Activated T-cell treated with anti-CD3 and anti-CD28 coated beads, Interleukin-2, amount 50 U/mL, for 24 hours (primary cell): ENCODE measurements at places on chromosomes 3 and 15.

DNA sequence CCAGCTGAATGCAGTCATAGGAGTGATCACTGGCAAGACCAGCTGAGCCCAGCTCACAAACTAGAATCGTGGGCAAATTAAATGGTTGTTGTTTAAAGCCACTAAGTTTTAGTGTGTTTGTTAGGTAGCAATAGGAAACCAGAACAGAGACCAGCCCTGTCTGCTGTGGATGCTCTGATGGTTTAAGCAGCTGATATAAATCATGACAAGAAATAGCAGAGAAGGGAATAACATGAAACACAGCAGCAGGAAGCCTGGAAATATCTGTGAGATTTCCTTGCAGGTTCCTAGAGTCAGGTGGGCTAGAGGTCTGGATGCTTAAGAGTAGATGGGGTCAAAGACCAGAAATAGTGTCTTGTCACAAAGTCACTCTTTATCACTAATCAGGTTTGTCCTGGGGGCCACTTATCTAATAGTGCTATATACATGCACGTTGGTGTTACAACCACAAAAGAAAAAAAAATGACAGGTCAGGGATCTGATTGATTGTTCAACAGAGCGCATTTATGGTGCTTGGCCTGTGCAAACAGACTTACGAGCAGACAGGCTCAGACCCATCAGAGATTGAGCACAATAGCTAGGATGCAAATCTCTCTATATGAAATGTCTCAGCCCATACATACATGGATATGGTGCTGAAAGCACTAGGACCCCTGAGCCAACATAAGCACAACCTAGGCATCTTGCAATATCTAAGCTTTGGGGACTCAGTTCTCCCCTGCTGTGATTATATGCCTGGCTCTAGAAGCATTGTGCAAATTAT is 967.7 kb downstream of the AGBL1 start:
- no peak for DNase-seq

DNA sequence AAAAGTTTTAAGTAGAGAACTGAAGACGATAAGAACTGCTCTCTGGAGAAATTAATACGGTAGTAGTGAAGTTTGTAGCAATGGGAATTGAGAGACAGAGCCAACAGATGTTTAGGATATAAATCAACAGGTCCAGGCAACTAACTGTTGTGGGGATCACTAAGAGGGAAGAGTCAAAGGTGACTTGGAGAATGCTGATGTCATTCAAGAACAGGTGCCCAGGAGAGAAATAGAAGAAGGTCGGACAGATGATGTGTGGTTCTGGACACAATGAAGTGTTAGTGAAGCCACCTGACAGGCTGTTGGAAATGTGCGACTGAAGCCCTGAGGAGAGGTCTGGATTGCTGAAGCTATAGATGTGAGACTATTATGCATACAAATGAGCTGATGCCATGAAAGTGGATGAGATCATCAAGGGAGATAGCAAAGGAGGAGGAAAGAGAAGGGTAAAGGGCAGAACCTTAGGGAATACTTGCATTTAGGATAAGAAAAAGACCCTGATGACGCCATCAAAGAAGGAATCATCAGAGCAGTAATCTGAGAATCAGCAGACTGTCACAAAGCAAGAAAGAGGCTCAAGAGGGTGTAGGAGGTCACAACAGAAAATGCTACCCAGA is 183.7 kb downstream of the FRMD5 start:
- DNase-seq: no peak

DNA sequence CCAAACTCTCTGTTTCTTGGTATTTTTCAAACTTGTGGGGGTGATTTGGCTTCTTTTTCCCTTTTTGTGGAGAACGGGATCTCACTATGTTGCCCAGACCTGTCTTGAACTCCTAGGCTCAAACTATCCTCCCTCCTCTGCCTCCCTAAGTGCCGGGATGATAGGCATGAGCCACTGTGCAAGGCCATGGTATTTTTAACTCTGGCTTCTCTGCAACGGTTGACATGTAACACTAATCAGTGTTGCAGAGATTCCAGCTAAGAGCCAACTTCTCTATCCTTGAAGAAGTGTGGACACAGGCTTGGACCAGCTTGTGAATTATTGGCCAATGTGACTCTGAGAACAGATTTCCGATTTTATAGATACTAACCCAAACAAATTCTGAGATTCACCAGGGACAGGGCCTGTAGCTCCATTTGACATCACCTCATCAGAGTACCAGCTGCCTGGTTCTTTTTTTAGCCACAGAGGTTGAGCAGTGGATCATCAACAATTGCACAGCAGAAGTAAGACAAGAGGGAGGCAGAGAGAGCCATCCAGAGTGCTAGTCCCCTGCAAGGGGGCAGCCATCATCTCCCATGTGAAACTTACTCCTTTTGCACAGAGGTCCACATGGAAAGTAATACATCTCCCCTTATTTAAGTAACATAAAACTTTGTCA is 98.1 kb upstream of the SYNPR start:
- no peak for DNase-seq

GRCh38 chr15:31236184-31237042 is 90.2 kb upstream of the KLF13 start:
- DNase-seq: no peak

DNA sequence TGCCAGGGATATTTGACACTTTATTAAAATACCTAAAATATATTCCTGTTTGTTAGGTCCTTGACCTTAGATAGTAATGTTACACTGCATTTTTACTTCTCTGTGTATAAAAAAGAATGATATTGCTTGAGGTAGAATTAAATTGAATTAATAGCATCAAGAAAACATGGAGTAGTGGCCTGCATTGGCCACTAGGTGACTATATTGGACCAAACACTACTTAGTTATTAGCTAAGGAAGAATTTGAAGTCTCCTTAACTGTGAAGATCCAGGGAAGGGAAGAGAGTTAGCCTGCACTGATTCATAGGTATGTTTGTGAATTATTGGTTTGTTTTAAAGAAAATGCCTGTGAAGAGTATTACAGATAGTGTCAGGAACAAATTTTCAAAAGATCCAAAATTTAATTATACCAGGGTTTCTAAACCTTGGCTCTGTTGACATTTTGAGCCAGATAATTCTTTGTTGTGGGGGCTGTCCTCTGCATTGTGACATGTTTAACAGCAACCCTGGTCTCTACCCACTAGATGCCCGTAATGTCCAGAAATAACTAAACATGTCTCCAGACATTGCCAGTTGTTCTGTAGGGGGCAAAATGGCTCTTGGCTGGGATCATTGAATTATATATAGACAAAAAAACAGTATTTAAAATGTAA is 103.6 kb upstream of the THSD4 start:
- no peak for DNase-seq

DNA sequence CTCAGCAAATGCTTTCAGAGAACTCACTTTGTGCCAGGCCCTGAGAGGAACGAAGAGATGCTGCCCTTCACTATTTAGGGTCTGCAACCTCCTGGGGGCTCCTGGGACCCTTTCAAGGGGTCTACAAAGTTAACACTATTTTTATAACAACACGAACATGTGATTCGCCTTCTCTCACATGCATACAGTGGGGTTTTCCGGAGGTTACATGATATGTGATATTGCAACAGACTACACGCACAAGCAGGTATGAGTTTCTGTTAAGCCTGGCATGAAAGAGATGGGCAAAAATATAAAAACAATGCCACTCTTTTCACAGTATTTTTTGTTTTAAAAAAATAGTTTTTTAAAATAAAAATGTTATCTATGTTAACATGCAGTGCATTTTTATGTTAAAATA is 10.3 kb downstream of the STARD5 start:
- no peak for DNase-seq

DNA sequence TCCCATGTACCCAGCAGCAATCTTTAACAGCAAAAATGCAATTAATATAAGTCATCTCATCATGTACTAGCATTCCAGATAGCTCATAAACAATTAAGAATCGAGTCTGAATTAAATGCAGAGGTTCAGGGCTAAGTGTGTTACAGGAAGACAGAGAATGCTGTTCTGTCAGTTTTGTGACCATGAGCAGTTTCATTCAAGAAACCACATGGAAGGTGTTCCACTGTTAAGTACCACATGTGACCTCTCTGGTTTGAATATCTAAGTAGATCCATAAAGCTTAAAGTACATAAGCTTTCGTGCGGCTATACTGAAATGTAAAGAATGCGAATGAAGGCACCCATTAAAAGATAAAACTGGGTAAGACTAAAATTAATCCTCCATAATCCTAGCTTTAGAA is 272.3 kb downstream of the IL5RA start:
- no peak for DNase-seq

GRCh38 chr3:426072-426471 is 229.5 kb downstream of the CHL1 start:
- no peak for DNase-seq
